ENCODE measurements at places on chromosomes 1 and 21.

DNA sequence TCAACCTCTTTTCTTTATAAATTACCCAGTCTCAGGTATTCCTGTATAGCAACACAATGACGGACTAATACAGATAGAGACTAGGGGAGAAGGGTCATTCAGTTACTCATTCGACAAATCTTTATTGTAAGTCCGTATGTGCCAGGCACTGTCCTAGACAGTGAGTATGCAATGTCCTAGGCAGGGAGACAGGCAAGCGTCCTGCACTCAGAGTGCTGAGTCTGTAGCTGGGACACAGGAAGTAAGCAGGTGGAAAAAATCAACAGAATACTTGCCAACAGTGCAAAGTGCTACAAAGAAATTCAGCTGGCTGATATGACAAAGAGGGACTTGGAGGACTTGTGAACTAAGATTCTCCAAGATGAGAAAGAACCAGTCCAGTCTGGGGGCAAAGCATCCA lies 92.2 kb upstream of the ZBTB40 start:
- no peak for DNase-seq

- no peak for DNase-seq
These were observed 9.2 kb upstream of the GADD45A start for GRCh38 chr1:67675800-67676199.

DNA sequence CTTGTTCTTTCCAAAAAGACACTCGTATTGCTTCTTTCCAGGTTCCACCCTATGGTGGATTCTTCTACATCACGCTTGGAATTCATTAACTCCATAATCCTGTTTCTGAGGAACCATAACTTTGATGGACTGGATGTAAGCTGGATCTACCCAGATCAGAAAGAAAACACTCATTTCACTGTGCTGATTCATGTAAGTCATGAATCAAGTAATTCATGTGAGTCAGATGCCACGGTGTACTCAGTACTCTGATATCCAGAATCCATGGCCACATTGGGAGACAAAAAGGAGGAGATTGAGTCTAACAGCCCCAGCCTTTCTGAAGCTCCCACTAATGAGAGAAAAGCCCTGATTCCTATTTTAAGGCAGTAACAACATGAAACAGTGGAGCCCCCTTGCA lies 7.4 kb downstream of the CHI3L2 start:
- no peak for DNase-seq

DNA sequence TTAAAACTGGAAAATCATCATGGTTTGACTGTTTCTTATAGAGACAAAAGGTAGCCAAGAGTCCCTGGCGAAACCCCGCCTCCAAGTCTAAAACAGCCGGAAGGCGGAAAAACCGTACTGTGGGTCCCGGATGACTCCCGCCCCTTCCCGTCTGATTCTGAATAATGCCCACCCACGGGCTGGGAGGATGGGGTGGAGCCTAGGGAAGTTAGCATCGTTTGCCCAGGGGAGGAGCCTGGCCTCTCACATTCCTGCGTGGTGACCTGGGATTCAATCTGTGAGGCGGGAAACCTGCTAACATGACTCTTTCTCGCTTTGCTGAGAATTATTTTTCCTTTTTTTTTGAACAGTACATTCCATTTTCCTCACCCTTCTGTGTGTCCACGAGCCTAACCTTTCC lies 124.9 kb downstream of the KCNK1 start:
- no peak for DNase-seq

GRCh38 chr1:55056632-55056992 lies 17.3 kb downstream of the PCSK9 start:
- DNase-seq, result no peak

DNA sequence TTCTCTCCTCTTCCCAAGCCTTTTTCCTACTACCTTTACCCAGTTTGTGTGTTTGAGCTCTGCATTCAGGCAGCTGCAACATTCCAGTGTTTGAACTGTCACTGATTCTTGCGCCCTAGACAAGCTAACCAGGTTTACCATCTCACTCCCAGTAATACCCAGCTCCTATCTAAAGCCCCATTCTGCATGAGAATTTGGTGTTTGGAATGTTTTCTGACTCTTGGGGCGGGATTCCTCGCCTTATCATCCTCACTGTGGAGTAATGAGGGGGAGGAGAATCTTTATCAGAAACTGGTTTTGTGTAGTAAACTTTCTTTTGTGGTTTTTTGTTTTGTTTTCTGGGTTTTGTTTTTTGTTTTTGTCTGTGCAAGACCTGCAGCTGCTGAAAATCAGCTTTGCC lies 36.5 kb downstream of the NCF2 start:
- no peak for DNase-seq

Measured in activated CD4-positive, alpha-beta T cell treated with anti-CD3 and anti-CD28 coated beads, Interleukin-2, amount 50 U/mL, for 4 hours (primary cell).